ENCODE measurements at places on chromosomes 3 and 15.

GRCh38 chr3:157751386-157751785 is 248.2 kb upstream of the VEPH1 start:
- no peak for DNase-seq

GRCh38 chr15:55253580-55253979 is 36.0 kb downstream of the RAB27A start:
- no peak for DNase-seq

DNA sequence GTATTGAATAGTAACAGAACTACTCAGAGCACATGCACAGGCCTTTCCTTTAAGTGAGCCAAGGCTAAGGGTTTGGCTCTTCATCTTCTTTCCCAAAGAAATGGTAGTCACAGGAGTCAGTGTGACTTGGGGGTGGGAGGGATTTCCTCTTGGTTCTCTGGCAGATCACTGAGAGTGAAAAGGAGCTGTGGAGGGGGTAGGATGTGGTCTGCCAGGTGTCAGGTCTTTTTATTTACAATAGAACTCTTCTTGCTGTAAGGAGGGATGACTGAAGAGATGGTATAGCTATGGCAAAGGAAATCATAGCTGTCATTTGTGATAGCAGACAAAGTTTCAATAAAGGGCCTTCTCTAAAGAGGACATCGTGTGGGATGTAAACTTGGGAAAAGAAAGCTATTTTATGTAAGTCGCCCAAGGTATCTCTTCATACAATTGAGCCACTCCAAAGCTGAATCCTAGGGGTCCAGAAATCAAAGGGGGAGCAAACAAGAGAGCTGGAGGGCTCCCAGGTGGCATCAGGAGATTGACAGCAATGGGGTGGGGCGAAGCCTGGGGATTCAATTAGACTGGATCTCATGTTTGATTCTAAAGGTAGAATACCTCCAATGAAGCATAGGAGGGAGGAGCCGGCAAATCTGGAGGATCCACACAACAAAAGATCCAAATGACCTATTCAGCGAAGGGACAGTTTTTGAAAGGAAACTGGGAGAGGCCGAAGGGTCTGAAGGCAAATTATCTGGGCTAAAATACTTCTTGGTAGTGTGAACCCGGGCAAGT is 20.0 kb upstream of the CHD2 start:
- no peak for DNase-seq

DNA sequence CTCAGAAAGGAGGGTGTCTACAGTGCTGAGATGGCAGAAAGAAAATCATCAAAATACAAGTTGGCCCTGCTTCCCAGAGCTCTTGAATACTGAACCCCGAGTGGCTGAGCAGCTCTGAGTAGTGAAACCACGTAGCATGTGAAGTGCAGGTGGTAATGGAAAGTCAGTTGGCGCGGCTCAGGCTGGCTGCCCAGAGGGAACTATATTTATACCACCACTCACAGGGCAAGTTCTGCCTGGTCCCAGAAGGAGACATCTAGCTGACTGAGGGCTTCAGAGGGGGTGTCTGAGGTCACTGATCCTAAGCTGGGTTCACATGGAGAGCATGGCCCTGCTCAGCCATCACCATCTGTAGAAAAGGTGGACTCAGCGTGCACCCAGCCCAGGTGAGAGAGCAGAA is 129.6 kb upstream of the AGBL1 start:
- DNase-seq: no peak

GRCh38 chr3:53974324-53974723 is 82.7 kb upstream of the SELENOK start:
- no peak for DNase-seq

DNA sequence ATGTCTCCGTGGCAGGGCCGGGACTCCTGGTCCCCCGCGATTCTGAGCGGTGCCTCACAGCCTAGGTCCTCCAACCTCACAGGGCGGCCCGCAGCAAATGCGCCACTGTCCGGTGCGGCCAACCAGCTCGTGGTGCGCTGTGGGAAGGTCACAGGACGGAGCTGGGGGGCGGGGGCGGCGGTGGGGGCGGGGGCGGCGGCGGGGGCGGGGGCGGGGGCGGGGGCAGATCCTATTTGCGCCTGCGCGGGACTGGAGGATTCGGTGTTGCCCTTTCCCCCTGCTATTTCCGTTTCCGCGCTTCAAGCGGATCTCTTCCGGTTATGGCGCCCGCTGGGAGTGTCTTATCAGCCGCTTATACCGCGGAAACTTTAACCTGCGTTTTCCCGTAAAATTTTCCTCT is 106.7 kb upstream of the SNRPN start:
- DNase-seq: no peak

GRCh38 chr15:73782344-73782959 is 29.3 kb upstream of the INSYN1 start:
- DNase-seq: no peak

DNA sequence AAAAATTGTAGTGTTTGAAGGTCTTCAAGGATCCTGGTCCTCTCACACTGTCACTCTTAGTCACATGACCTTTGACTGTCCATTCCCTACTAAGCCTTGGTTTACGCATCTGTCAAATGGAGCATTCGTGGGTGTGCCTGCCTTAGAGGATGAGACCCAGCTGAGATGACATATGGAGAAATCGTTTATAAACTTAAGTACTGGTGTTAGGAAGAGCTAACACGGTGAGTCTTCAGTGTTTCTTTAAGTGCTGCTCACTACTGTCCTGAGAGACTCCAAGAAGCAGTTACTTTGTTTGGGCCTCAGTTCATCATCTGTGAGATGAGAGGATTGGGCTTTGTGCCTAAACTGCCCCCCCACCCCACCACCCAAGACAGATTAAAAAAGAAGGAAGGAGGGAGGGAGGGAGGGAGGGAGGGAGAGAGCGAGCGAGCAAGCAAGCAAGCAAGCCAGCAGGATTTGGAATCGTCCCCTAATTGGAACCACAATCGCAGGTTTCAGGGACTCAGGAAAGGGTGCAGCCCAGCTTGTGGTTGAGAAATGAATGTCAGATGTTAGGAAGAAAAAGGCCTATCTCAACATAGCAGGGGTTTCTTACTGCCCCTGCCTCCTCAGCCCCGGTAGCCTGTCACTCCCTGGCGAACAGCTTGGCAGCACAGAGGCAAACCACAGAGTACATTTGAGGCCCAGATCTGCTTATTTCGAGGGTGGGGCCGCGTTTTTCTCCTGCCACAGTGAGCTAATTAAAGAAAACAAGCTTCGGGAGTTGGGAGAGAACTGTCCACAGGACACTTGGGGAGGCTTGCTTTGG is 32.7 kb downstream of the SMAD3 start:
- no peak for DNase-seq

- DNase-seq: no peak
Observed at GRCh38 chr15:90948506-90948905, 6.2 kb upstream of the RCCD1 start.

DNA sequence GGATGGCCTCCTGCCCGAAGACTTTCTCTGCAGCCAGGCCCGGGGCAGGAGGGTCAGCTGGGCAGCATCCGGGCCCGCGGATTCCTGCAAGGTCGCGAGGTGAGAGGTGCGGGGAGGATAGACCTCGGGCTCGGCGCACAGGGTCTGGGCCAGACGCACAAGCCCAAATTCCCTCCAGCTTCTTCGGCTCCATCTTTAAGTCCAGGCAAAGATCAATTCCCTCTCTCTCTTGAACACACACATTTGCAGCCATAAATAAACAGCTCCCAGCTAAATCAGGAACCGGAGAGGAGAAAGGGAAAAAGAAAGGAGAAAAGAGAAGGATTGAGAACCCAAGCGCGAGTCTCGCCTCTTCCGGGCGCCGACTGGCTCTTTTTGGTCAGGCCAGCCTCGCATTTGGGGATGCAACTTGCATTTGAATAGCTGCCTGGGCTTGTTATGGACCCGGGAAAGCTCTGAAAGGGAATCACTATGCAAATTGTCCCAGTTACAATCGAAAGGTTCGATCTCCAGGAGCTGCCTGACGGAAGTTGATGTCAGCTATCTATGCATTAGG is 14.5 kb upstream of the ONECUT1 start:
- no peak for DNase-seq

DNA sequence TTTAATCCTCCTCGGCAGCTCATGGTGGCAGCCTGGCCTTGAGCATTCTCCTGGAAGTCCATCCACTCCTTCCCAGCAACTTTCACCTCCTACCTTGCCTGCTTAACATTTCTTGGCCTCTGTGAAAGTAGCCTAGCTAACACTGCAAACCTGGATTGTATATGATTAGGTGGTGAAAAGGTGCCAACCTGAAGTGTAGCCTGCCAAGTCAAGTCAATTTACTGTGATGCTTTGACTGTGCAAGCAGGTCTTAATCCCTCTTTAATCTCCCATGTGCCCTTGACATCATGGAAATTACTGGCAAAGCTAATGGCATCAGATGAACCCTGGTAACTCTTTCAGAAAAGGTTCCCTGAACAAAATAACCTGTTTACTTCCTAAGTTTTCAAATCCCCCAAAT is 169.7 kb upstream of the NR2F2 start:
- no peak for DNase-seq

DNA sequence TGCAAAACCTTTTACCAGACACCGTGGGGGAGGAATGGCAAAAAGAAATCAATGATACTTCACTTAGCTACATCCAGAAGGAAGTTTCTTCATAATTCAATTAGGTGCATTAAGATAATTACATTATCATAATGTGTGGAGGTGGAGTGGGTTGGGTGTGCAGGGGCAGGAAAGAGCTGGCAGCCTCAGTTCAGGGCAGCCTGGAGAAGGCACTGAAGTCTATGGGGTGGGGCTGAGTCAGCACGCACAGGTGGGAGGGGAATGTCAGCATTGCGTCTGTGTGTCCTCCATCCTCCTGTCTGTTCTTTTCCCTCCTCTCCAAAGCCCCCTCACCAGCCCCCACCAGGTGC is 278.8 kb downstream of the GABRG3 start:
- no peak for DNase-seq

DNA sequence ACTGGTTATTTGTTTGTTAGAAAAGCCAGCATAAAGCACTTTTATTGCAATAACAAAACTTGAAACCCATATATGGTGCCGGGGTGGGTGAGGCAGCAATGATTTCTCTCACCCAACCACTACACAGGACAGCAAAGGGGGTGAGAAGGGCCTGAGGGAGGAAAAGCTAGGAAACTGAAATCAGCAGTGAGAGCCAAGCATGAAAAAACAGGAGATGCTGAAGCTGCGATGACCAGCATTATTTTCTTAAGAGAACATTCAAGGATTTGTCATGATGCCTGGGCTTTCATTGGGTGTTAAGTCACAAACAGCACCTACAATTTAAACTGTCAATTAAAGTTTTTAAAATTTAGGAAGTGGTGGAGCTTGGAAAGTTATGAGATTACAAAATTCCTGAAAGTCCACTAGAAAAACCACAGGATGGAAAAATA is 11.9 kb upstream of the TM4SF4 start:
- DNase-seq: no peak

GRCh38 chr15:92662762-92663161 is 7.2 kb upstream of the FAM174B start:
- DNase-seq: no peak

- DNase-seq: peak; percentile 34
Observed at GRCh38 chr3:37054370-37054769, 61.1 kb downstream of the MLH1 start.

GRCh38 chr3:963755-964154 is 129.1 kb upstream of the CNTN6 start:
- DNase-seq: no peak

- no peak for DNase-seq
Observed at GRCh38 chr3:128572013-128572412, 78.6 kb downstream of the RPN1 start.

GRCh38 chr3:158737976-158738615 is 5.8 kb upstream of the RARRES1 start:
- DNase-seq: no peak

GRCh38 chr3:148883163-148883562 is 18.1 kb downstream of the CPA3 start:
- no peak for DNase-seq

DNA sequence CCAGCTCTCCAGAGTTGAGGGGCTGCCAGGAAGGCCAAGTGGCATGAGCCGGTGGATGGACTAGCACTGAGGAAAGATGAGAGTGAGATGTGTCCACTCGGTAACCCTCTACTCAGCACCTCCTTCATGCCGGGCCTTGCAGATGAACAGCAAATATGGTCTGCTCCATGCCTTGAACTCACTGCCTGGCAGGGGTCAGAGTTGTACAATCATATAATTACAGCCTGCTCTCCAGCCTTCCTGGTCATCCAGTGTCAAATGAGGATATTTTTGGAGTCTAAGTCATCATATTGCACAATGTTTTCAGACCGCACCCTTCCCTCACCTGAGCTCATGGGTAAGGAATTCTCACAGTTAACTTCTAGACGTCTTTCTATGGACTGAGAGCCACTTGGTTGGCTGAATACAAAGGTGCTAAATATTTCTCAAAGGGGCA is 4.9 kb downstream of the MGLL start:
- DNase-seq: peak; percentile 59

DNA sequence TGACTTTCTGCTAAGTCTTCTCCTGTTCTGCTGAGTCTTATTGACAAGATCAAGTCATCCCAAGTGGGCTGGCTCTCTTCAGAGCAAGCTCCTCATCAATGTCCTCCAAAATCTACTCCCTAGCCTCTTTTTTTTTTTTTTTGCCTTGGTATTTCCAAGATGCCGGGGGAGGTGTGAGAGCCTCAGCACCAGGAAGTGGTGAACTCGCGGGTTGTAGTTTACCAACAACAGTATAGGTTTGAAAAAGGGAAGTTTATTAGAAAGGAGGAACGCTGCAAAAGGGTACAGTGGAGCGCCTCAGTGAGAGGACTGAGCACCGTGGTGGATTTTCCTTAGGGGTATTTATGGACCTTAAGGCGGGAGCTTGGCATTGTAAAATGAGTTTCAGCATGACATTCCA is 94.3 kb upstream of the SGO1 start:
- DNase-seq: no peak

GRCh38 chr3:141373768-141374526 is 5.6 kb downstream of the ZBTB38 start:
- DNase-seq: peak; percentile 60

- DNase-seq: no peak
Observed at GRCh38 chr3:179710079-179710478, 57.2 kb downstream of the USP13 start.

GRCh38 chr3:4531478-4532025 is 38.4 kb downstream of the ITPR1 start:
- DNase-seq: no peak

- DNase-seq: no peak
Observed at GRCh38 chr3:63745757-63746156, 73.3 kb upstream of the C3orf49 start.

- no peak for DNase-seq
Observed at GRCh38 chr3:150673966-150674365, 29.8 kb downstream of the ERICH6 start.

DNA sequence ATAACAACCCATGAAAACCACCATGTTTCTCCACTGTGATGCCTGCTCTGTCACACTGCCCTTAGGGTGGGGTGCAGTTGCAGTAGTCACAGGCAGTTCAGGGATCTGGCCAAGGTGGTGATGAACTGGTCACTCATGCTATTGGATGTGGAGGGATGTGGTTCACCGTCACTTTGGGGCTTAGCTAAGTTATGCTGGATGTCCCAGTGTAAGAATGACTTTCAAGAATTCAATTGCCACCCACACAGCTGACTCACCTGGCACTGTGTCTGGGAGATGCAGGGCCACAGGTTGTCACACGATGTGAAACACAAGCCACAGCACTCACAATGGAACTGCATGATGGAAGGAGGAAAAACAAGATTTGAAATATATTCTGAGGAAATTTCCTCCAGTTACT is 146.1 kb upstream of the CTNNB1 start:
- DNase-seq: no peak

- no peak for DNase-seq
Observed at GRCh38 chr3:10154335-10155122, 10.2 kb upstream of the IRAK2 start.

All from HS-27A (cell line).